Ovary (tissue), 10 donors: ENCODE measurements at places on chromosomes 12 and 14. TPM values are rescaled to one million over a fixed set of nuclear protein-coding genes. Genes with fewer than 3 reads are reported as not detected.

DNA sequence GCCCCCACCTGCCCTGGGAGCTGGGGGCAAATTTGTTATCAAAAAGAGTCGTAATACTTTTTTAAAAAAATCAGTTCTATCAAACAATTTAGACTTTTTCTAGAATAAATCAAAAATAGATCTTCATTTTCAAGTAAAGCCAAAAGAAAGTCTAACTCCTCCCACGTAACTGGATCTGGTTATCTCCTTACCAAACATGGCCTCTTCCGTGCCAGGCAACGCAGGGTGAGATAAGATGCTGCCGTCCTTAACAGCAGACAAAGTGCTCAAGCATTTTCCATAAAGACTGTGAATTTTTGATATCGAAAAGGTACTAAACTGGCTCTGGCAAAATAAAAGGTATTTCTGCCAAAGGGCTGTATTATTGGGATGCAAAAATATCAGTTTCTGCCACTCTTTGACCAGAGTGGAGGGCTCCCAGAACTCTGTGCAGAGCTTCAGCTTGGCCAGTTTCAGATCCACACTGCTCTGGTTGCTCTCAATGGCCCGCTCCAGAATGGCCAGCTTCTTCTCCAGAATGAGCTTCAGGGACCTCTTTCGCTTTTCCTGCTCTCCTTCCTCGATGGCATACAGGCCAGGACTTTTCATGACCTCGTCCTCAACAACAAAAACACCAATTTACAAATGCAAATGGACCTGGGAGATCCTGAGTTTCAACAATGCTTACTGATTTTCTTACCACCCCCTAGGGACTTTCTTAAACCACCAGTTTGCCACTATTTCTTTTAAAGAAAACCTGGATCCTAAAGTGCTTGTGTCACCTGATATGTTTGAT lies 29.0 kb downstream of the NRDE2 start:
- DNase-seq = no peak

GRCh38 chr12:2854669-2855453 lies 2.0 kb downstream of the TEX52 start:
- DNase-seq = no peak

DNA sequence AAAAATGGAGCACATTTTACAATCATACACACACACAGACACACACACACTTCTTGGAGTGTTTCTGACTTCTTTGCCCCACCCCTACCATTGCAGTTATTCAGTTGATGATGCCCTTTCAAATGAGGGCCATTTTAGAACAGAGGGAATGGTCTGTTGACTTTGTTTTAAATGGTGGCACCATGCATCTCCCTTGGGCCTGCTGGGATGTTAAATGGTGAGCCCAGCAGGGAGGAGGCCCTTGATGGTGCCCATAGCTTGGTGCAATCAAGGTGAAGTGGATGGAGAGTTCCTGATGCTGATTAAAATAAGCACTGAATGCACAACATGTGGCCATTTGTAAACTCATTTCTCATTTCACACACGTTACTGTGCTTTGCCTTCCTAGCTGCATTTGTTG lies 13.3 kb downstream of the C12orf75 start:
- no peak for DNase-seq

DNA sequence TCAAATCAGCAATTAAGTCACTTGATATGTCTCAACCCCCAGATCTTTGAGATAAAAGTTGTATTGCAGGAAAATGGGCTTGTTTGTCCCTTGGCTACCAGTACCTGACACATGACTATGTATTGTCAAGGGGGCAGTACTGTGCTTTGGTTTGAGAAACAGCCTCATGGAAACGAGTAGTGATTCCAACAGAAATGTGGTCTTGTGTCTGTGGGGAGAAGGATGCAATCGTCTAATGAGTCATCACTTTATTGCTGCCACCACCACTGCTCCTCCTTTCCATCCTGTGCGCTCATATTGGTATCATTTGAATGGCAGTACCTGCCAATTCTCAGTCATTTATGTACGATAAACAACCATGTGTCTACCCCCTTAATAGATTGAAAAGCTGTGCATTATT lies 72.8 kb upstream of the ARHGAP5 start:
- DNase-seq = no peak

- no peak for DNase-seq
Measured at GRCh38 chr12:89593233-89593632, 67.4 kb upstream of the POC1B start.

DNA sequence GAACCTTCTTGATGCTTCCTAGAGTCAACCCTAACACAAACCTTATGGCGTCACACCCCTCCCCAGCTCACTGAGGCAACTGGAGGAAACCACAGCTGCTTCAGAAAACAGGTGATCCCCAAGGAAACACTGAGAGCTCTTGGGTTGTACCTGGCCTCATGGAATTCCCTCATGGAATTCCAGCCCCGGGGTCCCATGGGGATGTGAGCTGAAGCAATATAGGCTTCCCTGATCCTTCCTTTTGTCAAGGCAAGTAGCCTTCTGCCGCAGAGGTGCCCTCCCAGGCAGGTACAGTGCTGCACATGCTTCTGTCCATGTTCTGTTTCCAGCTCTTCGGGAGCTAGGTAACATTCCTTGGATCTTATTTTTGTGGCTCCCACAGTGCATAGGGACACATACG lies 47.3 kb downstream of the TSPAN11 start:
- DNase-seq = no peak

DNA sequence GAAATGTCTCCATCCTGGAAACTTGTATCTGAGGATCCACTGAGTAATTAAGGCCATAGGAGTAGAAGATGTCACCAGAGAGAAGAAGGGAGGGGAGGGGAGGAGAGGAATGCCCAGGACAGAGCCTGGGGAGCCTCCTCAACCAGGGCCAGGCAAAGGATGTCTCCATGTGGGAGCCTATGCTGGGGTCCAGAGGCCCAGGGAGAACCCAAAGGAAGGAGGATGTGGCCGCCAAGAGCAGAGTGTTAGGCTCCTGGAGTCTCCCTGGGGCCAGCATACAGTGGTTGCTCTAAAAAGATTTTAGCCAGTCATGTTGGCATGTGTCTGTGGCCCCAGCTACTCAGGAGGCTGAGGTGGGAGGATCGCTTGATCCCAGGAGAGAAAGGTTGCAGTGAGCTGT lies 92.6 kb downstream of the DICER1 start:
- DNase-seq = no peak

GRCh38 chr12:132285991-132286681 lies 43.3 kb downstream of the GALNT9 start:
- DNase-seq = peak; percentile 59

DNA sequence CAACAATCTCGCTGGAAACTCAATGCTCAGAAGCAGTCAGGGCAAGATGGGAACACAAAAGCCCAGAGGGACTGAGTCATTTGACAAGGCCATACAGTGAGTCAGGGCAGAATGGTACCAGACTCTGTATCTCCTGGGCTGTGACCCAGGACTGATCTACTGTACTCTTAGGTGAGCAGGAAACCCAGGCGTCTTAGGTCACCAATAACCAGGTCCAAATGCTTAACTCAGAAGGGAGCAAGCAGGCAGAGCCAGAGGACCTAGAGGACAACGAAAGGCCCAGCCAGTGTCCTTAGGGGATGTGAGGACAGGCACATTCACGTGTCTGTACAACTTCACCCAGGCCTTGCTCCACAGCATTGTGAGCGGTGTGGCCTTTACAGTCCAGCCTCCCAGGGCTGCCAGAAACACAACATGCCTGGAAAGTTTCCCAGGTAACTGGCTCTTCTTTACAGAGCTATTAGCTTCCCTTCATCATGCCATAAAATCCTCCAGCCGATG lies 69.9 kb downstream of the ARL6IP4 start:
- peak; percentile 42 for DNase-seq

- no peak for DNase-seq
Measured at GRCh38 chr12:4293966-4294505, 20.5 kb downstream of the CCND2 start.

- no peak for DNase-seq
Measured at GRCh38 chr14:51828017-51828797, 32.2 kb upstream of the GNG2 start.

GRCh38 chr14:51248016-51248987 lies 8.3 kb downstream of the TMX1 start:
- no peak for DNase-seq

- no peak for DNase-seq
Measured at GRCh38 chr14:79074510-79074909, 904.3 kb downstream of the NRXN3 start.

GRCh38 chr14:99158646-99159165 lies 113.3 kb downstream of the BCL11B start:
- no peak for DNase-seq

- no peak for DNase-seq
Measured at GRCh38 chr14:74380172-74380571, 31.9 kb downstream of the VRTN start.

GRCh38 chr14:53608369-53608768 lies 348.3 kb downstream of the BMP4 start:
- no peak for DNase-seq

- DNase-seq = no peak
Measured at GRCh38 chr14:26730929-26731618, 133.2 kb upstream of the NOVA1 start.

GRCh38 chr12:132282950-132283771 lies 46.2 kb downstream of the GALNT9 start:
- DNase-seq = no peak

DNA sequence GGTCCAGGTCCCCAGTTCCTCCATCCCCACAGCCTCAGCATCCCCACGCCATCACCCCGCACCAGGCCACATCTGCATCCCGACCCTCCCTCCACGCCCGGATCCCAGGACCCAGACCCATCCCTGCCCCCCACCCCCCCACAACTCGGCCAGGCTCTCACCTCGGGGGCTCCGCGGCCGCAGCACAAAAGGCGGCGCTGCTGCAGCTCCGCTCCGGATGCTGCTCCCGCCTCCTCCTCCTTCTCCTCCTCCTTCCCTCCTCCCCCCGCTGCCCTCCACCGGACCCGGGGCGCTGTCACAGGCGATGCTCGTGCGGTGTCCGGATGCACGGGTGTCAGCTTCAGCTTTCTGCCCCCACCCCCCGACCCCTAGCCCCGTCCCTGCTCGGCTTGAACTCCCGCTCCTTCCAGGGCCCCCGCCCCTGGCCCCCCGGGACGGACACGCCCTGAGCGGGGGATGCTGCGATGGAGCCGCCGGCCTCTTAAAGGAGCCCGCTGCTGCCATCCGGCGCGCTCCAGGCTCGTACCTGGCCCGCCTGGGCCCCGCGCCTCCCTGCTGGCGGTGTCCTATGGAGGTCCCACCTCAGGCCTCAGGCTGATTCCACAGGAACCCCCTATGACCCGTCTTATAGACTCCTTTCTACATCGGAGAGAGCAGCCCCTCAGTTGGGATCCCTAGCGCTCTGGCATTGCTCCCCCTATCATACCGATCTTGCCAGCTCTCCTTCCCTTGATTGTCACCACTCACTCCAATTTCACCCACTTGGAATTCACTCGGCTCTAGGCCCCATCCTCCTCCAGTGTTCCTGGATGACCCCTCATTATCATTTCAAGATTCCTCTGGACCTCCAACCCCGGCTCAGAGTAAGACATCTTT lies at the start of gene MAP3K12:
TSS of gene MAP3K12 (minus strand) at position 193 of the 876 bp plus-strand sequence. CDS start 12,067 bp downstream, outside the sequence.
- DNase-seq = peak; percentile 81

- DNase-seq = no peak
Measured at GRCh38 chr14:50734950-50735695, 67.0 kb upstream of the SAV1 start.

- DNase-seq = no peak
Measured at GRCh38 chr14:92248696-92249095, 74.3 kb upstream of the SLC24A4 start.

- DNase-seq = no peak
Measured at GRCh38 chr12:14860490-14860889, 17.2 kb upstream of the ART4 start.

KRT8 gene
- total RNA-seq = 7.0 TPM

TTLL5 gene
- 27.3 TPM for total RNA-seq

NYNRIN gene
- total RNA-seq = 54.6 TPM

NT5DC3 gene
- total RNA-seq = 8.7 TPM

E2F7 gene
- total RNA-seq = not detected

SLC38A6 gene
- total RNA-seq = 12.3 TPM

CCDC175 gene
- total RNA-seq = not detected

OR6C4 gene
- not detected for total RNA-seq

BTBD6 gene
- total RNA-seq = 40.1 TPM

LIMA1 gene
- total RNA-seq = 38.3 TPM

MYH6 gene
- total RNA-seq = 0.07 TPM

NAA30 gene
- total RNA-seq = 17.1 TPM

RIMKLB gene
- total RNA-seq = 38.5 TPM

JPH4 gene
- 9.2 TPM for total RNA-seq

BIN2 gene
- total RNA-seq = 2.0 TPM

CD27 gene
- 0.87 TPM for total RNA-seq

SUPT16H gene
- 51.2 TPM for total RNA-seq
